ENCODE measurements at places on chromosomes 1 and 21.

DNA sequence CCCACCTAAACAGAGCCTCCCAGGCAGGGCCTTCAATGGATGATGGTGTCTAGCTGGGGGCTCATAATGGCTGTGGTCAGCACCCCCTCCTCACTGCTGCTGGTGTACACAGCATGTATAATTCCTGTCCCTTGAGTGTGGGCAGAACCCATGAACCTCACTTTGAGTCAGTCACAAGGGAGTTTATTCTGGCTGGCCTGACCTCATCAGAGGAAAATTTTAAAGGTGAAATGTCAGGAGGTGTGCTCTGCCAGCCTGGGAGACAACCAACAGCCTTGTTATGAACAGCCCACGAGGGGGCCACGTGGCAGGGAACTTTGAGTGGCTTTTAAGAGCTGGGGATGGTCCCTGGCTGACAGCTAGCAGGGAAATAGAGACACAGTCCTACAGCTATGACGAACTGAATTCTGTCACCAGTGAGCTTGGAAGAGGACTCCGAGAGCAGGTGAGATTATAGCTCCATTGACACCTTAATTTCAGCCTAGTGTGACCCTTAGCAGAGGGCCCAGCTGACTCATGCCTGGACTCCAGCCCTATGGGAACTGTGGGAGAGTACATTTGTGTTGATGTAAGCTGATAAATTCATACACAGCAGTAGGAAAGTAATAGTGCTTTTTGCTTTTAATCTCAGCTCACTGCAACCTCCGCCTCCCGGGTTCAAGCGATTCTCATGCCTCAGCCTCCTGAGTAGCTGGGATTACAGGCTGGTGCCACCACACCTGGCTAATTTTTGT is 73.5 kb upstream of the RUNX3 start:
- no peak for DNase-seq

DNA sequence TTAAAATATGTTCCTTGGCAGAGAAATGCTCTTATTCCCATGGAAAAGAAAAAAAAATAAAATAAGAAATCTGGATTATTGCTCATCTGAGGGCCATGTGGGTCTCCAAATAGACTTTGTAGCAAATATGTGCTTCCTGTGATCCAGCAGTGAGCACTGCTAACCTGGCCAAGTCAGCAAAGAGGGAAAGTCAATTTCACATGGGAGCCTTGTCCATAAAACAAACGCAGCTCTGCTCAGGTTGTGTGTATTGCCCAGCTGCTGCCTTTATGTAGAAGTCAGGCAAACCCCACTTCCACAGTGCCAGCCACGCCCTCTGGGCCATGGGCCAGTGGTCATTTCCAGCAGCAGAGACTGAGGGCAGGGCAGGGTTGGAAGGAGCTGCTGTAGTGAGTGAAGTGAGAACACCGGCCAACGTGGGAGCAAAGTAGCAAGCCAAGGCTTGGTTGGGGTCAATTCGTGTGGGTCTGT is 174.3 kb downstream of the LYPLAL1 start:
- DNase-seq, result no peak

- DNase-seq, result no peak
Observed at GRCh38 chr1:82329226-82329625, 528.5 kb downstream of the ADGRL2 start.

GRCh38 chr1:36881541-36881940 is 152.8 kb downstream of the GRIK3 start:
- DNase-seq, result no peak

- DNase-seq, result no peak
Observed at GRCh38 chr1:191671236-191671635, 487.0 kb upstream of the RGS18 start.

DNA sequence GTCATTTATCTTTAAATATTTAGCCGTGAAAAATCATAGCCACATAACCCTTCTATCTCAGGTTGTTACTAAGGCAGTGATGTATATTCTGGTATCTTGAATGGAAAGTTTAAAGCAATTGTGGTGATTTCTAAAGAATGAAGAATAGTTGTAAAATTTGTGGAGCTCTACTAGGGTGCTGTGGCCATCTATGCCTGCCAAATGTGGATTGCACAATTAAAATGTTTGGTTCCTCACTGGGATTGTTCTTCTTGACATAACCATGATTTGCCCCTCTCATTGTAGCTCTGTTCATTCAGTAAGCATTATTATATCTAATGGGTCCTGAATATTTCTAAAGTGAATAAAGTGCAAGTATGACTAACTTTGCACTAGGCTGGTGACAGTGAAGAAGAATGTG is 50.1 kb downstream of the AK4 start:
- no peak for DNase-seq

GRCh38 chr1:116152950-116153691 is 41.9 kb downstream of the MAB21L3 start:
- DNase-seq, result no peak

GRCh38 chr1:235632506-235633401 is 16.8 kb downstream of the GNG4 start:
- peak; percentile 71 for DNase-seq

- DNase-seq, result peak; percentile 66
Observed at GRCh38 chr1:199684686-199685273, 342.7 kb upstream of the NR5A2 start.

- DNase-seq, result no peak
Observed at GRCh38 chr1:248823517-248824001, 2.2 kb downstream of the SH3BP5L start.

DNA sequence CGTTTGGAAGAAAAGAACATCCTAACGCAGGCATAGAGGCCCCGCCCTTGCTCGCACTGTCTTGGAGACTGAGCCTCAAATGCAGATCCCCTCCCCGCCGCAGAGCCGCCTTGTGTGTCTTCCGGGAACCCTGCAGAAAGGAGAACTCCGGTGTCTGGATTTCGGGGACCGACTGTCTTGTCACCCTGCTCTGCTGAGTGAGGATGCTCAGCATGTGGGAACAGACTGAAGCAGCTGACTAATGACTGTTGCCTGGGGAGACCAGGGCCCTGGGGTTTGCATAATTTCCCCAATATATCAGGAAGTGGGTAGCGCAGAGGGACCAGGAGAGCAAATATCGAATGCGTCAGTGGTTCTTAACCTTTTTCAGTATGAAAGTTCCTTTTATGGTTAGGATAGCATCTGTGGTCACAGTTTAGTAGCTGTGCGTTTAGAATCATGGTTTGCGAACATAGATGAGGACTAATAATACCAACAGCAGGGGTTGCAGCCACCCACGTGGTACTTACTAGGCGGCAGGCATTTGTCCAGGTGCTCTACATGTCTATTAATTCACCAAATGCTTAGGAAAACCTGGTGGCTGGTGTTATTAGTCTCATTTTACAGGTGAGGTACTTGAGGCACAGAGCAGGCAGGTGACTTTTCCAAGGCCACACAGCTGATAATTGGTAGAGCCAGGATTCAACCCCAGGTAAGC is 14.3 kb downstream of the GPR137B start:
- DNase-seq, result peak; percentile 92

- no peak for DNase-seq
Observed at GRCh38 chr1:192969091-192969490, 90.1 kb downstream of the UCHL5 start.

DNA sequence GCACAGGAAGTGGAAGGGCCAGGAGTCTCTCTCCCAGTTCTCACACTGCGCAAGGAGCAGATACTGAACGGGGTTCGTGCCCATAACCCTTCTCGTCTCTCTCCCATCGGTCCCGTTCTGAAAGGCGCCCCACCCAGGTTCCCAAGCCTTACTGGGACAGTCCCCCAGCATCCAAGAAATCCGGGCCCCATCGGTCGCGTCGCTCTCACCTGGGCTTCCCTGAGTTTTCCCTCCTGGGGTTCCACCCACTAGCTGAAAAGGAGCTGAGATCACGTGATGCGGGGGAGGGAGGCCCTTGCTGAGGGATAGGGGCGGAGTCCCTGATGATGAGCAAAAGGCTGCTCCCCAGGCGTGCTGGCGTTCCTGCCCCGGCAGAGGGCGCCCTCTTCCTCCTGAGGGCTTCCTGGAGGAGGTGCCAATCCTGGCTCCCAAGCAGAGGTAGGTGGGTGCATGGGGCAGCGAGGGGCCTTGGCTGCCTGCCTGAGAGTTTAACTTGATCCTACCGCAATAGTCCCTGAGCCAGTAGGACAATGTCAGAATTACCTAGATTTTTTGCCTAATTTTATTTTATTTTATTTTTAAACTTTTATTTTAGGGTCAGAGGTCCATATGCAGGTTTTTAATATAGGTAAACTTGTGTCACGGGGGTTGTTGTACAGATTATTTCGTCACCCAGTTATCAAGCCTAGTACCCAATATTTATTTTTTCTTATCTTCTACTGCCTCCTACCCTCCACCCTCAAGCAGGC is at the start of gene SPOCD1:
SPOCD1 (minus strand) TSS at position 271 of the 749 bp plus-strand sequence. CDS start 689 bp downstream, outside the sequence.
- DNase-seq, result peak; percentile 47

DNA sequence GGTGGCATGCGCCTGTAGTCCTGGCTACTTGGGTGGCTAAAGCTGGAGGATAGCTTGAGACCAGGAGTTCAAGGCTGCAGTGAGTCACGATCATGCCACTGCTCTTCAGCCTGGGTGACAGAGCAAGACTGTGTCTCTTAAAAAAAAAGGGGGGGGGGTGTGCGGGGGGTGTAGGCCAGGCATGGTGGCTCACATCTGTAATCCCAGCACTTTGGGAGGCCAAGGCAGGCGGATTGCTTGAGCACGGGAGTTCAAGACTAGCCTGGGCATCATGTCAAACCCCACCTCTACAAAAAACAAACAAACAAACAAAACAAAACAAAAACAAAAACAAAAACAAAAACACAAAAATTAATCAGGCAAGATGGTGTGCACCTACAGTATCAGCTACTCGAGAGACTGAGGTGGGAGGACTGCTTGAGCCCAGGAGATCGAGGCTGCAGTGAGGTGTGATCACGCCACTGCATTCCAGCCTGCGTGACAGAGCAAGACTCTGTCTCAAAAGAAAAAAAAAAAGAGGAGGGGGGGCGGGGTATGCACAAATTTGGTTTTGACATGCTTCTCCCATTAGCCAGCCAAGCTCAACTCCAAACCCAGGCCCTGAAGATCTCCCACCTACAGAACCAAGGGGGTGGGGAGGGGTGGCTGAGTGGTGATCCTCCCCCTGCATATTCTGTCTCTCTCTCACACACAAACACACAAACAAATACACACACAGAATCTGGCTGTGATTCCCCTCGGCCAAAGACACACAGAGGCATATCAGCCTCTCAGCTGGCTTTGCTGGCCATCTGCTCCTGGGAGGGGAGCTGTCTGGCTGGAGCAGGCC is 3.1 kb downstream of the PTAFR start:
- DNase-seq, result no peak

All from Kasumi-1 (cell line).